ENCODE measurements at places on chromosomes 2 and 18. TPM values are rescaled to one million over a fixed set of nuclear protein-coding genes. Genes with fewer than 3 reads are reported as not detected.
A peak's percentile ranks its signal among the peaks of the same experiment; 100 is the strongest.

NEUROD1 gene
- not detected for total RNA-seq

FER1L5 gene
- not detected for total RNA-seq

NDUFV2 gene
- 303 TPM for total RNA-seq

ACOXL gene
- not detected for total RNA-seq

GCG gene
- total RNA-seq: not detected

DUSP2 gene
- total RNA-seq: 463 TPM

SAG gene
- not detected for total RNA-seq

HTR2B gene
- not detected for total RNA-seq

LIMS4 gene
- 1.6 TPM for total RNA-seq

UCN gene
- total RNA-seq: 0.89 TPM

IL36RN gene
- total RNA-seq: not detected

SERPINB3 gene
- total RNA-seq: not detected

RSAD2 gene
- total RNA-seq: 9.9 TPM

CHPF gene
- total RNA-seq: 9.0 TPM

KCNG2 gene
- not detected for total RNA-seq

CD207 gene
- not detected for total RNA-seq

COLEC12 gene
- total RNA-seq: not detected

IL1RL2 gene
- 0.30 TPM for total RNA-seq

ANKRD30BL gene
- not detected for total RNA-seq

SPAST gene
- total RNA-seq: 12.0 TPM

CNRIP1 gene
- not detected for total RNA-seq

CRYGA gene
- total RNA-seq: not detected

GRCh38 chr18:80194874-80195570 lies 52.3 kb downstream of the PARD6G start:
- no peak for DNase-seq

GRCh38 chr2:119766944-119767343 lies 7.2 kb downstream of the PTPN4 start:
- DNase-seq: no peak

DNA sequence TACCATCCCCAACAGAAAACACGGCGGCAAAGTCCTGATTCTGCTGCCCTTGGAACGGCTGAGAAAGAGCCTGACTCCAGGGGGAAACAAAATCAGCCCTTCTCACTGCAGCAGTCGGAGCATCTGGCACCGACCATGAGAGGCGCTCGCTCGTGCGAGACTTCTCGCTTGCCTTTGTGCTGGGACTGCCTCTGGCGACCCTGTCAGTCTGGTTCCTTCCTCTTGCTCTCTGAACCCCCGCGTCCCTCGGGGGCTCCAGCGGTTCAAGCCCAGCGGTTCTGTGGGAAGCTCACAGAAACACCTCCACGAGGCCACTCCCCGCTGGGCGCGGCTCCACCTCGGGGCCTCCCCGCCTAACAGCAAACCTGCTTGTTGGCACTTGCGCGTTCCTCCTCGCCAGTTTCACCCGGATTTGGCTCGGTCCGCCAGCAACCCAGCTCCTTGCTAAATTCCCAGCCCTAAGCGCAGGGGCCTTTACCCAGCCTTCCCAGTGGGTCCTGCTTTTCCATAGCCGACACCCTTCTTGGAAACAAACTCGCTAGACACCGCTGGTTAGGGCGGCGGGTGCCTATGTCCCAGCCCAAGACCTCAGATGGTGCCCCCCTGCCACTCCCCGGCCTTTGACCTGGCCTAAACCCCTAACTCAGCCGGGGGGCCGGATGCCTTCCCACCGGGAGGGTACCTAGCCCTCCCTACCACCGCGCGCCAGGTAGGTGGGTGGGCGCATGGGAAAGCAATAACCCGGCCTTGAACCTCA lies 2.2 kb downstream of the RND3 start:
- peak; percentile 6 for DNase-seq

GRCh38 chr18:8946066-8946838 lies 156.2 kb upstream of the NDUFV2 start:
- DNase-seq: no peak

DNA sequence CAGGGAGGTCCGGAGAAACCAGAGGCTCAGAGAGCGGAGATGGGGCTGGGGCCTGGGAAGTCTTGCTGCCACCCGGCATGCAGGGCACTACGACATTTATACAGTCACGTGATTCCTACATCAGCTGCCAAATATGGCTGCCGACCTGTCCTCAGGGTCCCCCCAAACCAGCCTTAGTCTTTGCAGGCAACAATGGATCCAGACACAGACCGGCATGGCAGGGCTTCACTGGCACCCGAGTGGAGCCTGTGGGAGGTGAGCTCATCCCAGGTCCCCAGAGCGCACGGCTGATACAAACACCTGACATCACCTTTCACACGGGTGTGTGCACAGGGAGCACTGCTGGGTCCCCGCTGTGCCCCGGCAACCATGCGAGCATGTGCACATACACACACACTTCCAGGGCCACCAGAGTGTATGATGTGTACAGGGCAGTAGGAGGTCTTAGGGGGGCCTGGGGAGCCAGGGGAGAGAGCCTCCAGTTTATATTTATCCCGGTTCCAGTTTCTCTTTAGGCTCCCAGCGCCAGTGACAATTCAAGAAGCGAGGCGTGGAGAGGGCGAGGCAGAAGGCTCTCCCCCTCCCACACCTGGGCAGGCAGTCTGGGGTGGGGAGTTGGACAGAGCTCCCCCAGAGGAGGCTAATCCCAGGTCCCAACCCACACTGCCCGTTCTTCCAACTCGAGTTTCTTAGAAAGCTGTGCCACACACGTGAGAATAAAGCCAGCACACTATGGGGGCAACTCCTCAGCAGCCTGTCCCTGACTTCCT lies 2.7 kb downstream of the SEMA4C start:
- no peak for DNase-seq

- no peak for DNase-seq
These were observed 70.4 kb downstream of the EIPR1 start for GRCh38 chr2:3307236-3307635.

- no peak for DNase-seq
These were observed 11.7 kb upstream of the CHMP1B start for GRCh38 chr18:11839556-11839955.

GRCh38 chr2:164599954-164600589 lies 21.2 kb downstream of the GRB14 start:
- DNase-seq: peak; percentile 21

DNA sequence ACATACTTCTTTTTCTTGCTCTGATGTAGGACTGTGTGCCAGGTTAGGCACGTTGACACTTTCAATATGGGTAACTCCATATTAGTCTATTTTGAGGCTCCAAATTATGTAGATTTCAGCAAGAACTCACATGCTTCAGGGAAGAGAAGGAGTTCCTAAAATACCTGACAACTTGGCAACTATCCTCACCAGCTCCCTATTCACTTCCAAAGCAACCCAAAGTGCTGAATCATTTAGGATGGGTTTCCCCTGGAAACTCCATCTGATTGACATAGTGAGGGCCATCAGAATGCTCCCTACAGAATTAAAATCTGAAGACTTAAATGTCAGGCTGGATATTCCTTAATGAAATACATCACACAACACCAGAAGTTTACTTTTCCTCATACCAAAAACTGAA lies 32.5 kb upstream of the NFU1 start:
- no peak for DNase-seq

- DNase-seq: no peak
These were observed 51.8 kb downstream of the COA5 start for GRCh38 chr2:98556344-98557033.

GRCh38 chr2:59969161-59969560 lies 584.3 kb downstream of the BCL11A start:
- DNase-seq: no peak

- peak; percentile 64 for DNase-seq
These were observed 73.2 kb downstream of the MBP start for GRCh38 chr18:77059294-77059916.

DNA sequence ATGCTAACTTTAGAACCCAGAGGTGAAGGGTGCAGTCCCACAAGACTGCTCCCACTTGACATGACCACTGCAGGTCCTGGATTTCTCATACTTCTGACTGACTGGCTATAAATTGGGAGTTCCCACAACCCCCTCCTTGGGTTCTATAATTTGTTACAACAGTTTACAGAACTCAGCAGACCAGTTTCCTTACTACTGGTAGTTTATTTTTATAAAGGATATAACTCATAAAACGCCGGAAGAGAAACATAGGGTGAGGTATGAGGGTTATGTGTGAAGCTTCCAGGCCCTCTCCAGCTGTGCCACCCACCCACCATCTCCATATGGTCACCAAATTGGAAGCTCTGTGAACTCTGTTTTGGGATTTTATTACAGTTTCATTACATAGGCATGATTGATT lies 839.6 kb downstream of the TSN start:
- DNase-seq: no peak

DNA sequence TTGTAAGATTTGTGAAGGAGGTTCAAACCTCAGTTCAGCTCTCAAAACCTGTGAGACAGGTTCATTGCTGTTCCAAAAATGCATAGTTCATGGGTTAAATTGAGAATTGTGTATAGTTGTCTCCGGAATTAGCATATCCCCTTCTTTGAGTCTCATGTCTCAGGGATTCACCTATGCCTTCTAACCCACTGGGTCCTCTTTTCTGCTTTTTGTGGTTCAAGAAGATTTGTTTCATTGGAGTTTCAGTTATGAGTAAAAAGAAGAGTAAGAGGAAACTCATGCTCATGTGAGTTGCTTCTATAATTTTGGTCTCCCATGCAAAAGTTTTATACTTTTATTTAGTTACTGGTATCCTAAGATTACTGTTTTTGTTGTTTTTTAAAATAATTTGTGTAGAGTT lies 1219.8 kb upstream of the ZEB2 start:
- DNase-seq: no peak

DNA sequence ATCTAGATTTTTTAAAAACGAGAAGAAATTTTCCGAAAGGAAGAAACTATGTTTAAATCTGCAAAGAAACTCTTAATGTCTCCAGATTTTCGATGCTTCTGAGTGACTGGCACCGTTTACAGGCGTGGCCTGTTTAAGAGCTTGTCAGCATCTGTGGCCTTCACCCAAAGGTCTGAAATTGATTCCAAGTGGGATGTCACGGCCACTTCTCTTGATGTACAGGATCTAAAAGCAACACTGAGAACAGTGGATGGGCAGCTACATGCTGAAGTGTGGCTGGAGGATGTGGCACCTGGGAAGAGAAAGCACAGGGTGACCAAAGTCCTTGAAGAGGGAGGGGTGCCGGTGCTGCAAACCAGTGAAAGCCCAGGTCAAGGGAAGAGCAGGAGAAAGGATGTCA lies 28.0 kb downstream of the EMILIN2 start:
- DNase-seq: no peak

GRCh38 chr2:219178377-219179175 lies 501 bp downstream of the RETREG2 start:
- peak; percentile 43 for DNase-seq

DNA sequence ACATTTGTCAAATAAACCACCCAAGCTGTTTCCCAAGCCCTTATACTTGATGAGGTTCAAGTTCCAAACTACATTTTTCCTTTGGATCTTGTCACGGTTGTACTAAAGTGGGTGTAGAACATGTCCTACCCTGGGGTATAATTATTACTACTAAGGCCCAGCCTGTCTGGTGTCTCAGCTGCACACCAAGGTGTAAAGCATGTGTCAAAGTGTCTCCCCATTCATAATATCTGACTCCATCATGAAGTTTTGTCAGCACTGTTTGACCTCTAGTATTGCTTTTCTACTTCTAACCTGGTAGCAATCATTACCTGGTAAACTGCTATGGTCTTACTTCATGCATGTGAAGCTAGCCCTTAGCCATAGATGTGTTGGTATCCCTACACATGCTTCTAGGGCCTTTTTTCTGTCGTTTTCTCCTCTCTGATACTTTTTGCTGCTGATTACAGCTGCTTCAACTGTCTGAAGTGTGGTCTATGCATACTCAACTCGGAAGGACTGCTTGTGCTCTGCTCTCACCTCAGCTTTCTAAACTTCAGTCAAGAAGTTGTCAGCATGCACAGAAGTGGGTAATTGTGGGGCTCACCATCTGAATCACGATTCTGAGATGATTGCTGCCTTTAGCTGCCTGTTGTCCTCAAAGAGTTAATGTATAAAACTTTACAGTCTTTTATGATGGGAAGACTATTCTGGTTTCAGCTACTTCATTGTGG lies 445.7 kb upstream of the TRIB2 start:
- peak; percentile 53 for DNase-seq

- DNase-seq: no peak
These were observed 112.1 kb downstream of the UPP2 start for GRCh38 chr2:158213773-158214172.

- no peak for DNase-seq
These were observed 12.6 kb downstream of the GPR35 start for GRCh38 chr2:240637901-240638345.

- DNase-seq: peak; percentile 94
These were observed 14.0 kb upstream of the COL6A3 start for GRCh38 chr2:237427769-237428506.

GRCh38 chr2:137747509-137747908 lies 216.8 kb upstream of the HNMT start:
- no peak for DNase-seq

GRCh38 chr2:105252271-105252670 lies 10.7 kb downstream of the GPR45 start:
- no peak for DNase-seq

GRCh38 chr2:46169467-46169866 lies 127.7 kb upstream of the EPAS1 start:
- DNase-seq: no peak

- no peak for DNase-seq
These were observed 316.1 kb downstream of the PTH2R start for GRCh38 chr2:208722731-208723130.
